A549 treated with RU486 at 1 μM for 4 hours (cell line): ENCODE measurements at places on chromosomes 2 and 18. TPM values are rescaled to one million over a fixed set of nuclear protein-coding genes. Genes with fewer than 3 reads are reported as not detected.

Gene HRH4
- total RNA-seq = 0.02 TPM in 1 of 5 replicates, not detected in the others

Gene HDHD2
- 3.3 to 9.2 TPM (median 8.2 TPM) in 5 replicates for total RNA-seq

Gene NEB
- total RNA-seq = 0.17 to 0.47 TPM (median 0.37 TPM) in 5 replicates

Gene TMEM247
- not detected in 5 replicates for total RNA-seq

Gene PSMA8
- total RNA-seq = not detected in 5 replicates

Gene RNMT
- 18.2 to 21.0 TPM (median 18.8 TPM) in 5 replicates for total RNA-seq

Gene GCG
- total RNA-seq = not detected in 5 replicates

Gene AQP12A
- total RNA-seq = not detected in 5 replicates

Gene MAP2
- total RNA-seq = 0.40 to 0.80 TPM (median 0.44 TPM) in 5 replicates

Gene TMEM163
- total RNA-seq = 0.13 to 0.19 TPM in 2 of 5 replicates, not detected in the others

Gene SMAD4
- total RNA-seq = 39.6 to 63.0 TPM (median 55.2 TPM) in 5 replicates

Gene RGPD5
- 4.3 to 9.1 TPM (median 5.6 TPM) in 5 replicates for total RNA-seq

Gene POTEF
- total RNA-seq = 0.03 TPM in 1 of 5 replicates, not detected in the others

Gene MYO5B
- 10.2 to 15.1 TPM (median 12.8 TPM) in 5 replicates for total RNA-seq

Gene GPR55
- total RNA-seq = not detected in 5 replicates

Gene KLHL30
- total RNA-seq = 0.10 to 0.22 TPM (median 0.14 TPM) in 5 replicates

Gene MSTN
- not detected in 5 replicates for total RNA-seq

Gene PROM2
- 0.13 TPM in 1 of 5 replicates, not detected in the others for total RNA-seq

Gene OR6B3
- not detected in 5 replicates for total RNA-seq

Gene MAB21L4
- 0.08 to 0.17 TPM (median 0.09 TPM) in 3 of 5 replicates, not detected in the others for total RNA-seq

Gene DES
- total RNA-seq = 0.05 to 0.24 TPM (median 0.13 TPM) in 3 of 5 replicates, not detected in the others

Gene CGREF1
- total RNA-seq = 7.3 to 9.3 TPM (median 8.3 TPM) in 5 replicates

Gene SULT1C2
- total RNA-seq = 0.29 to 0.83 TPM (median 0.59 TPM) in 5 replicates

Gene SAG
- total RNA-seq = not detected in 5 replicates

Gene ATP6V1B1
- 0.32 to 2.5 TPM (median 2.1 TPM) in 5 replicates for total RNA-seq

Gene CMPK2
- total RNA-seq = 0.72 to 1.5 TPM (median 0.96 TPM) in 5 replicates

Gene MATN3
- 9.0 to 15.5 TPM (median 13.7 TPM) in 5 replicates for total RNA-seq

Gene LAMA3
- total RNA-seq = 29.8 to 39.0 TPM (median 38.4 TPM) in 5 replicates

Gene FAP
- total RNA-seq = 0.06 TPM in 1 of 5 replicates, not detected in the others

Gene CRYGC
- not detected in 5 replicates for total RNA-seq

Gene BCL11A
- 0.31 to 0.54 TPM (median 0.37 TPM) in 3 of 5 replicates, not detected in the others for total RNA-seq

Gene FAM98A
- total RNA-seq = 55.4 to 133 TPM (median 67.5 TPM) in 5 replicates

Gene APCDD1
- not detected in 5 replicates for total RNA-seq

Gene PLEKHH2
- 0.73 to 1.1 TPM (median 1.1 TPM) in 5 replicates for total RNA-seq

Gene GAL3ST2
- total RNA-seq = 0.10 to 0.36 TPM (median 0.23 TPM) in 4 of 5 replicates, not detected in the other

Gene EPB41L3
- total RNA-seq = 0.10 to 0.44 TPM (median 0.24 TPM) in 5 replicates

Gene LBX2
- 2.7 to 4.1 TPM (median 3.4 TPM) in 5 replicates for total RNA-seq

Gene CNDP1
- not detected in 5 replicates for total RNA-seq

Gene MTCL1
- total RNA-seq = 50.9 to 71.6 TPM (median 65.9 TPM) in 5 replicates

Gene ITGB6
- 0.62 to 1.5 TPM (median 1.1 TPM) in 5 replicates for total RNA-seq

Gene DRC1
- total RNA-seq = 0.14 to 0.61 TPM (median 0.26 TPM) in 4 of 5 replicates, not detected in the other

Gene ITPRIPL1
- not detected in 5 replicates for total RNA-seq

Gene ATG9A
- total RNA-seq = 42.3 to 53.2 TPM (median 50.2 TPM) in 5 replicates

Gene DCC
- not detected in 5 replicates for total RNA-seq

Gene AUP1
- total RNA-seq = 182 to 257 TPM (median 240 TPM) in 5 replicates

Gene CXCR4
- 0.29 to 0.65 TPM (median 0.42 TPM) in 5 replicates for total RNA-seq

Gene NYAP2
- not detected in 5 replicates for total RNA-seq

Gene MGAT4A
- total RNA-seq = 0.85 to 1.6 TPM (median 1.4 TPM) in 5 replicates

Gene RTP5
- total RNA-seq = not detected in 5 replicates

Gene LYPD6
- 0.03 to 0.07 TPM (median 0.06 TPM) in 4 of 5 replicates, not detected in the other for total RNA-seq

Gene CHN1
- total RNA-seq = 15.0 to 20.7 TPM (median 19.1 TPM) in 5 replicates

Gene CTLA4
- total RNA-seq = not detected in 5 replicates

Gene NT5C1B
- total RNA-seq = not detected in 5 replicates

Gene ZAP70
- not detected in 5 replicates for total RNA-seq

Gene C1GALT1C1L
- total RNA-seq = 1.7 to 2.5 TPM (median 2.0 TPM) in 5 replicates

Gene SNED1
- 0.30 to 1.1 TPM (median 0.53 TPM) in 5 replicates for total RNA-seq

Gene MYOM1
- 0.07 to 0.25 TPM (median 0.08 TPM) in 5 replicates for total RNA-seq

Gene MRO
- total RNA-seq = 0.11 to 0.18 TPM (median 0.15 TPM) in 5 replicates

Gene STPG4
- 0.10 to 0.17 TPM in 2 of 5 replicates, not detected in the others for total RNA-seq

Gene CAPN14
- total RNA-seq = 0.03 to 0.07 TPM (median 0.05 TPM) in 3 of 5 replicates, not detected in the others
